ENCODE measurements at places on chromosomes 2 and 18. TPM values are rescaled to one million over a fixed set of nuclear protein-coding genes. Genes with fewer than 3 reads are reported as not detected.

SNORC gene
- total RNA-seq = under 0.01 TPM

SCTR gene
- not detected for total RNA-seq

ESPNL gene
- not detected for total RNA-seq

RALBP1 gene
- total RNA-seq = 89.7 TPM

C2orf78 gene
- not detected for total RNA-seq

NT5DC4 gene
- not detected for total RNA-seq

RIT2 gene
- total RNA-seq = not detected

PPIG gene
- 44.3 TPM for total RNA-seq

- peak; percentile 62 for DNase-seq
Measured at GRCh38 chr2:185291035-185291647, 447.5 kb upstream of the FSIP2 start.

DNA sequence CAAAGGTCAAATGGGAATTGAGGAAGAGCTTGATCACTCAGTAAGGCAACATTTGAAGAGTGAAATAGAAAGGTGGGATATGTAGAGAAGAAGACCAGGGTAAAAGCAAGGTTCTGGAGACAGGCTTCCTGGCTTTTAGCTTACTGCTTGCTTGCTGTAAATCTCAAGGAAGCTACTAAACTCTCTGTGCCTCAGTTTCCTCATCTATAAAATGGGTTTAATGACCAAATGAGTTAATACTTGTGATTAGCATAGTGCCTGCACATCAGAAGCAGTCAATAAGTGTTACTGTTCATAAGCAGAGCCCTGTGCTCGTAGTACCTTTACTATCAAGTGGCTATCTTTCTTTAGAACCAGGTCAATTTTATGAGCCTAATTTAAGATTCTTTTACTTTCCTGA is 222.2 kb upstream of the ITGA4 start:
- no peak for DNase-seq

GRCh38 chr2:26648516-26648915 is 7.3 kb upstream of the CIB4 start:
- no peak for DNase-seq

GRCh38 chr2:3143602-3144001 is 234.0 kb downstream of the EIPR1 start:
- no peak for DNase-seq

GRCh38 chr18:74376523-74376922 is 60.9 kb downstream of the C18orf63 start:
- DNase-seq = no peak

DNA sequence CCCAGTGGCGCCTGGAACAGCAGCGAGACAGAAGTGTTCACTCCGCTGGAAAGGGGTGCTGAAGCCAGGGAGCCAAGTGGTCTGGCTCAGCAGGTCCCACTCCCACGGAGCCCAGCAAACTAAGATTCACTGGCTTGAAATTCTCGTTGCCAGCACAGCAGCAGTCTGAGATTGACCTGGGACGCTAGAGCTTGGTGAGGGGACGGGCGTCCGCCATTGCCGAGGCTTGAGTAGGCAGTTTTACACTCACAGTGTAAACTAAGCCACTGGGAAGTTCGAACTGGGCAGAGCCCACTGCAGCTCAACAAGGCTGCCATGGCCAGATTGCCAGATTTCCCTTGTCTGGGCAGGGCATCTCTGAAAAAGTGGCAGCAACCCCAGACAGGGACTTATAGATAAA is 94.8 kb downstream of the RTTN start:
- DNase-seq = no peak

DNA sequence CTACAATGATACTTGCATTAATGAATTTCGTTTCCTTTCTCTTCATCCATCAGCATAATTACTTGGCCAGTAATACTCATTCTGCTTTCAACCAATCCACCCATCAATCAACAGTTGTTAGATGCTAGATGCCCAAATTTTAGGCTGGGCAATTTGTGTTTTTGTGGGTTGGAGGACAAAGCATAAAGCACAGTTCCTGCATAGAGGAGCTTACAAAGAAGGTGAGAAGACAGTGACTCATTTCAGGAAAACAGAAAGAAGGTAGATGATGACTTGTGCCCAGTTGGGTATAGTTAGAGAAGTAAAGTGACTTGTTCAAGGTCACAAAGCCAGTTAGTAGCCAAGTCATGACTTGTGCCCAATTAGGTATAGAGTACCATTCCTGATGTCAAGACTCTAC is 1186.8 kb upstream of the CELF4 start:
- no peak for DNase-seq

- peak; percentile 58 for DNase-seq
Measured at GRCh38 chr18:13451661-13452387, 233.3 kb downstream of the LDLRAD4 start.

DNA sequence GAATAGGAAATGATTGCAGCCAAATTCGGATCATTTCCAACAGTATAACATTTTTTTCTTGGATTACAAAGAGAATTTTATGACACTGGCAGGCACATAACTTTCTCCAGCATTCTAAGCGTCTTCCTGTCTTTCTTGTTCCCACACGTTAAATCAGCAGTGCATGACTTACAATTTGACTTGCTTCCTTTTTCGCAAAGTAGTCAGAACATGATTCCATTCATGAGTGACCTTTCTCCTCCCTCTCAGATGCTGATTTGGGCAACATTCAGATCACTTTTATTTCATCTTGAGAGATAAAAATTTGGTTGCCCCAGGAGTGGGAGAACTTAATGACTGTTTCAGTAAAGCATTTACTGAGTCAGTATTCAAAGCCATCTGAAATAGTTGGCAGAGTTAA is 858.7 kb upstream of the ACVR2A start:
- DNase-seq = no peak

DNA sequence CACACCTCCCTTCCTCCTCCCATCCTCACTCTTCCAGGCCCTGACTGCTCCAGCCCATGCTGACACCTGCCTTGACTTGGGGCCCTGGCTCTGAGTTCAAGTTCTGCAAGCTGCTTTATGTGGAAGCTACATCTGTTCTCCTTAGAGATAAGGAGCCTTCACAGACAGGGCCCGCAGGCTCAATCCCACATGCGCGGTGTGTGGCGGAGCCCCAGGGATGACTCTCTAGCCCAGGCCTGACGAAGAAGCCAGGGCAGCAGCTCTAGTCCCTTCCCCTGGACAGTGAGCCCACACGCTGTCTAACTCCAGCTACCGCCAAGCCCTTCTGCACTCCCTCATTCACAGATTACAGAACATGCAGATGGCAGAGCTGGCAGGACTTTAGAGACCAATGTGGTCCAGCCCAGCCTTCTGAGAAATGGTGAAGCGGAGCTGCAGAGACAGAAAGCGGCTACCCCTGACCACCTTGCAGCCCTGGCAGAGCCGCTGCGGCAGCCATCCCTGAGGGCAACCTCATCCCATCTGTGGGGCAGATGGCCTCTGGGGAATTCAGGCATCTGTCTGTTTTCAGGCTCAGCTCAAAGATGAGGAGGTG is 304.3 kb downstream of the CELF4 start:
- no peak for DNase-seq

DNA sequence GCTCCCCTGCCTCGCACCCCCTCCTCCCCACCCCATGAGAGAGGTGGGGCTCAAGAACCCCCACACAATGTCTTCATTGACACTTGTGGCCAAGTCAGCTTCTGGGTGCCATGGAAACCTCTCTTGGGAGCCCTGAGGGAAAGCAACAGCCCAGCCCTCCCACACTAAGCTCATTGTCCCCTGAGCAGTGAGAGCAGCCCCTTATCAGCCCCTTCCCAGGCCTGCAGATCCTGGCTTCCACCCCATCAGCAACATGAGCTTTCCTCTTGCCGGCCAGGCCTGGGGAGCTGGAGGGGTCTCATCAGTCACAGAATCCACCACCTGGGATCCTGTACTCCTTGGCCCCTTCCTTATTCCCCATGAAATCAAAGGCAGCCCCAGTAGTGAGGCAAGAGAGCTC is 107.8 kb upstream of the ST3GAL5 start:
- peak; percentile 74 for DNase-seq

DNA sequence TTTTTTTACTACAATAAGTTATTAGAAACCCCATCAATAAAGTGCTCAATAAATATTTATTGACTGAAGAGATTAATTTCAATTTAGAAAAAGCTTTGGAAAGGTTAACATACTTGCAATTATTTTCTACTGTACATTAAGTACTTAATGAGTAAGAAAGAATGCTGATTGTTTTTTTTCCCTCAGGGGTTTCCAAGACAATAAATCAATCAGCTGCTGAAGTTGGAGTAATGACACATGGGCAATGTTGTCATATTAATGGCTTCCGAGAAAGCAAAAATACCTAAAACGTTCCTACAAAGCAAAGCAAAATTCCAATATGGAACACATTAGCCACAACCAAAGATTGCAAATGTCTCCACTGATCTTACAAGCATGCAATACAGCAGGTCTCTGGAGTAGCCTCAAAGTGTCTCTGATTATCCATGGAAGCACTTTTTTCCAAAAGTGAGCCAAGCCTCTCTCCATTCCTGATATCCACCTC is 66.7 kb downstream of the ZC3H6 start:
- DNase-seq = no peak

- no peak for DNase-seq
Measured at GRCh38 chr2:174333372-174334277, 1.1 kb upstream of the SP9 start.

DNA sequence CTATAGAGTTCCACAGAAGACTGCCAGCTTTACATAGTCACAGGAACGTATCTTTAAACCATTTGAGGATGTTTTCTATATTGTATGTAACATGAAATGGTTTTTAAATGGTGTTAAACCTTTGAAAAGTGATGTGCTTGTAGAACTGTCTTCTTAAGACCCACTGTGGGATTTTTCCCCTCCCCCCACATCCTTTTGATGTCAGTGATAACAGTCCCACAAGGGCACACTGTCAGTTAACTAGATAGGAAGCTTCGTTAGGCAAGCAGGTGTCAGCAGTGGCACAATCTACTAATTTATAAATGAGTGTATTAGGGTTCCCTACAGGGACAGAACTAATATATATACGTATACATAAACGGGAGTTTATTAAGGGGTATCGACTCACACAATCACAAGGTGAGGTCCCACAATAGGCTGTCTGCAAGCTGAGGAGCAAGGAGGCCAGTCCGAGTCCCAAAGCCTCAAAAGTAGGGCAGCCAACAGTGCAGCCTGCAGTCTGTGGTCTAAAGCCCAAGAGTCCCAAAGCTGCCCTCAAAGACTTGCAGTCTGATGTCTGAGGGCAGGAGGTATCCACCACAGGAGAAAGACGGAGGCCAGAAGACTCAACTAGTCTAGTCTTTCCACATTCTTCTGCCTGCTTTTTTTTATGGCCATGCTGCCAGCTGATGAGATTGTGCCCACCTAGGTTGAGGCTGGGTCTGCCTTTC is 23.8 kb upstream of the HNRNPLL start:
- no peak for DNase-seq

- DNase-seq = no peak
Measured at GRCh38 chr2:165114346-165114939, 89.4 kb downstream of the SCN3A start.

GRCh38 chr18:46141199-46141598 is 37.0 kb downstream of the HAUS1 start:
- no peak for DNase-seq

GRCh38 chr18:26703170-26703930 is 155.0 kb upstream of the KCTD1 start:
- no peak for DNase-seq

- DNase-seq = no peak
Measured at GRCh38 chr2:27911458-27912210, 21.1 kb downstream of the BABAM2 start.

All from sigmoid colon (tissue), 7 donors.